ENCODE measurements at places on chromosomes 3 and 15.

DNA sequence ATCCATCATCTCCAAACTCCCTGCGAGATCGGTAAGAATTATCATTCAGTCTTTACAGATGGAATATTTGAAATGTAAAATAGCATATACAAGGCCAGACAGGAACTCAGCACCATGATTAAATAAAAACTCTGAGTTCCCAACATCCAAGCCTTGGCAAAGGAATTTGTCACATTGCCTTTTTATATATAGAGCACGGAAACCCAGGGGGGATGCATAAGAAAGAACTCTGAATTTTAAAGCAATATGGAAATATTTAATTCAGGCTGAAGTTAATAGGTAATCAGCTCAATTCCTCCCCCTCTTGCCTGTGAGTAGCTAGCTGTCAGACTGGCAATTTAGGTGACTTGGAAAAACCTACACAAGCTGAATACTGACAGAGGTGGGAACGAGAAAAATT, 217.9 kb upstream of the KCNMB2 start:
- DNase-seq, result no peak

DNA sequence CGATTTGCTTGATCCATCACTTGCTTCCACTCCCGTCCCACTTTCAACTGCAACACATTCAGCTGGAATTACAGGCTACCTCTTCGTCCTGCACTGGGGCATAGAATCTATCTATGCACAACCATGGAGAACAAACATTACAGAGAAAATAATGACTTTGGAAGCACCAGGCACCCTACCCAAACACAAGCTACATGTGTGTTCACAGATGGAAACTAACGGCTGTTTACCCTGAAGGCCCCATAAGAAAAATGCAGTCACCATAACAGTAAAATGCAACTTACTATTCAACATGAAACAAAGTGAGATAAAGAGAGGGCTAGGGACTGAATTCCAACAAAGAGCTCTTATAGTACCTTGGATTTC, 496.8 kb downstream of the FOXP1 start:
- DNase-seq, result no peak

- no peak for DNase-seq
These were observed 9.0 kb downstream of the CCK start for GRCh38 chr3:42257007-42257406.

DNA sequence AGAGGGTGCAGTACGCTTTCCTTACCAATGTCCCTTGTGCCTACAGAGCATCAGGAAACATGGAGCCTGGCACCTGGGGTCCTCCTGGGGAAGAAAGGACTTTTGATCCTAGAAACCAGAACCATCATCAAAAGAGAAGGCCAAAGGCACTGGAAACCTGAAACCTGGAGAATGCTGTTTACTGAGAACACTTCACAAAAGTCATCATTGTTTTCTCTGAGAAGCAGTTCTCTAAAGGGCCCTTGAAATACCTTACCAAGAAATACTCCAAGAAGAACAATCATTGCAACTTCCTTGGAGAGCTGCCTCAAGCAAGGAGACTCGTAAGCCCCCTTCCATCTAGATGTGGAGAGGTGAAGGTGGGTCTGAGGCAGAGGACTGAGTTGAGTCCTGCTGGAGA, 66.0 kb downstream of the TLE3 start:
- DNase-seq, result no peak

- no peak for DNase-seq
These were observed 3.5 kb downstream of the TKT start for GRCh38 chr3:53252096-53252946.

Data from smooth muscle cell of the brain vasculature (primary cell).